ENCODE measurements at places on chromosomes 13 and 19.

DNA sequence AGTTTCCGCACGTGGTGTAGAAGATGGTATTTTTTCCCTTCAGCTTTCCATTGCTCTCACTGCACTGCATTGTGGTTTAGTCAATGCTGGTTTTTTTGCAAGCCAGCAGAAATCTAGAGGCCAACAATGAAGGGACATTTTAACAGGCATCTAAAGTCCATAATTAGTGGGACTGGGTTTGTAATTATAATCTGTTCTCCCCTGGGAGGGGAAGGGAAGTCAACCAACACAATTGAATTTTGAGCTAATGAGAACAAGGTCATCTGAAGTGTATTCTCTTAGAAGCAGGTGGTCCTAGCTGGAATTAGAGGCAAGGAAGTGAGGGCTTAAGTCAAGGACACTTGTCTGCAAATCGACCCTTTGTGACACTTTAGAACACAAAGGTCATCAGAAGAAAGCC is 156.4 kb downstream of the MYO16 start:
- no peak for DNase-seq

- no peak for DNase-seq
These were observed 1052.2 kb upstream of the SPRY2 start for GRCh38 chr13:81393110-81393509.

DNA sequence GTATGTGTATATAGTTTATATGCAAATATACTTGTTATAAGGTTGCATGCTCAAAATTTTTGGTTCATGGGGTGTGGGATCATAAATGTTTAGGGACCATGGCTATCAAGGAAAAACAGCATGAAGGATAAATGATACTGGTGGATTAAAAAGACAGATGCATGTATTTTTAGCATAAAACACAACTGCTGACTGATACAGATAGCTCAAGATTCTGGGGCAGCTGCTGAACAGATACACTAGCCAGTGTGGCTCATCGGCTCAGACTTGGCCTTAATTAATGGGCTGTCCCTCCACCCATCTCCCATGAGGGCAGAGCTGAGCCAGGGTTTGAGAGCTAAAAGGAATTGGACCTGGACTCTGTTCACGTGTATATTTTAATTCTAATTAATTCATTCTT is 11.4 kb downstream of the ALOX5AP start:
- no peak for DNase-seq

GRCh38 chr19:18119013-18119716 is 21.6 kb downstream of the MAST3 start:
- DNase-seq: no peak

DNA sequence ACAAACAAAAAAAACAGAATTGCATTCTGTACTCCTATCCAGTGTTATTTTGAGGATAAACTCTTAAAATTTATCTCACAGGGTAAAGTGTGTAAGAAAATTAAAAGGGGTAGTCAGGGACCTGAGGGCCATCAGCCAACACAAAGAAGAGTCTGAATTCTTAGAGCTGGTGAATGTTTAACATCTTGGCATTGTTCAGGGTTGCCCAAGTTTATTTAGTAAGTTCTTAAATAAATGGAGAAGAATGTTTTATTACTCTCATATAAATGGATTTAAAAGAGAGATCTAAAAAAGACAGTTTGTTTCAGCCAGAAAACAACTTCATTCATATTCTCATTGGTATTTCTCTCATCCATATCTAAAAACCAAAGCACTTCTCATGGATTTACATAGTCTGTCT is 171.7 kb downstream of the LACC1 start:
- no peak for DNase-seq

- DNase-seq: no peak
These were observed 17.4 kb upstream of the IPO5 start for GRCh38 chr13:97936036-97936435.

DNA sequence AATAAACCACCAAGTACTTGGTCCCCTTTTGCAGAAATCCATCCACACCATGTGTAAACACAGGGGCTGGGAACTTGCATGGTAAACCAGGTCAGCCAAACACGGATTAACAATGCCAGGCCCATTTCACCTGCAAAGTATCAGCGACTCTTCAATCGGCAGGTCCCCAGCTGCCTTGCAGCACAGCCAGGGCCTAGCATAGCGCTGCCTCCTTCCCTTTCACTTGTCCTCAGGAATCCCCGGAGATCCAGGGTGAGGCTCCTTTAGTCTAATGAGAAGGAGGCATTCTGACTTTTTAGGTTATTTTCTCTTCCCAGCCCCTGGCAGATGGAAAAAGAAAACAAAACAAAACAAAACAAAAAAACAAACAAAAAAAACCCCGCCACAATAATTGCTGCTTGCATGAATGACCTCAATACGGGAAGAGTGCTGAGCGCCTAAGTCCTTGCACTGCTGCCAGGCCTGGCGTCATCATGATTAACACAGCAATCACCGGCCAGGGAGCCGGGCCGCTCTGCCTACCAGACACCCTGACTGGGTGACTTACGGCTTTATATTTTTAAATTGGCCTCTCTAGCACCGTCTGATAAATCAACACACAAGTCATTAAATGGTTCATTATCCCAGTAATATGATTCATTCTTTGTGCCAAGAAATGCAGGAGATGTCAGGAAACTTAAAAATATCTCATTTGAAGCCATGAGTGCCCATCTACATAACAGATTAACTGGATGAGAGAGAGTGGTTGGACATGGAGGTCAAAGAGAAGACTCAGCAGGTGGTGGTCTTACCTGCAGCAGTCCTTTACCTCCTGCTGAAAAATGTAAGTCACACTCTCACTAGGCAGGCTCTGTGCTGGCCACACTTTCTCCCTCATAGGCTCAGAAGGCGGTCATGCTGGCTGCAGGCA is 692.7 kb downstream of the UQCRFS1 start:
- no peak for DNase-seq

GRCh38 chr13:47426126-47426849 is 529.4 kb upstream of the HTR2A start:
- no peak for DNase-seq

DNA sequence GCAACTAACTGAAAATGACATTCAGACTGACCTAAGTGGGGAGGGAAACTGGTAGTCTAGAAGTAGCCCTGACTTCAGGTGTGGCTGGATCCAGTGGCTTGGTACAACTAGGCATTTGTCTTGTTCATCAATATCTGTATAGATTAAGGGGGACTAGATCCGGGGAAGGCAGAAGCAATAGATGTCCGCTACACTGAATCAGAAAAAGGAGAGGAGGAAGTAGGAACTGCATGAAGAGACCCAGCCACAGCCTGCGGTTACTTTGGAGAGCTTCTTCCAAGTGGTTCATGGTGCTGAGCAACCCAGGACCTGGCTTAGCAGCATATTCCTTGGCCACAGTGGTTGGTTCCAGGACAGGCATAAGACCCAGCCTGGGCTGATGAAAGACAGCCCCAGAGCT is 9.9 kb upstream of the PRODH2 start:
- no peak for DNase-seq

DNA sequence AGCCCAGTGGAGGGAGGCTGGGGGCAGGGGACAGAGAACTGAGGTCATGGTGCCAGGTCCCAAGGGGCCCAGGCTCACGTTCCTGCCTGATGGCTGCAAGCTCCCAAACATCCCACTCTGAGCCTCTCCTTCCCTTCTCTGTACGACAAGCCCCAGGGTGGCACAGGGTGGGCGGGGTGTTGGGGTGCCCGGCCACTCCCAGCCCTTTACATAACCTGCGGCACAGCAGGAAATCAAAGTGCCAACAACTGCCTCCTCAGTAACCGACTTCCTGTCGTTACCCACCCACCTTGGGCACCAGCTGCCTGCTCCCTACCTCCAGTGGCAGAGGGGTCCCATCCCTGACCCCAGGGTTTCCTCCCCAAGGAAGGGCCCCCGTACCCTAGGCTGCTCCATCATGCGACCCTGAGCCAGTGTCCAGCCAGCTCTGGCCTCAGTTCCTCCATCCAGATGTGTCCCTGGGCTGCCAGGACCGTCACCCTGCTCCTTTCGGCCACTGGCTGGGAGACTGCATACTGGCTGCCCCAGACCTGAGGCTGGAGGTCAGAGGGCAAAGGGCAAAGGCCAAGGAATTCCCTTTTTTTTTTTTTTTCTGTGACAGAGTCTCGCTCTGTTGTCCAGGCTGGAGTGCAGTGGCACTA is 27.7 kb upstream of the NFIC start:
- no peak for DNase-seq

- DNase-seq: peak; percentile 94
These were observed at the start of gene ZNF93 for GRCh38 chr19:19900729-19901444. Gene ZNF93, plus strand, starts transcription at chr19:19900946. Its CDS starts 143 bp downstream, at chr19:19901089.

DNA sequence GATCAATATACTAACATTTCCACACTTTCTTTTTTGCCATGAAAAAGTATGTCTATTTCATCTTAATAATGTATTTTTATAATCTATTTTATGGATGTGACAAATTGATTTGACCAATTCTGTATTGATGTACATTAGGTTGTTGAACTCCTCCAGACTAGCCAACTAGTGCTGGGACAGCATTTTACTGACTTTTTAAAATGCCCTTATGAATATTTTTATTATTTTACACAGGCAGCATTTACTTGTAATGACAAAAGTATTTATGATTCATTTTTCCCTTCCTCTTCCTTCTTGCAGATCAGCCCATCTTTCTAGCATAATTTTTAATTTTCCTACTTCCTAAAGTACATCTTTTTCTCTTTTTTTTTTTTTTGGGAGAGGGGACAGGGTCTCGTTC is 918 bp upstream of the FUZ start:
- no peak for DNase-seq

DNA sequence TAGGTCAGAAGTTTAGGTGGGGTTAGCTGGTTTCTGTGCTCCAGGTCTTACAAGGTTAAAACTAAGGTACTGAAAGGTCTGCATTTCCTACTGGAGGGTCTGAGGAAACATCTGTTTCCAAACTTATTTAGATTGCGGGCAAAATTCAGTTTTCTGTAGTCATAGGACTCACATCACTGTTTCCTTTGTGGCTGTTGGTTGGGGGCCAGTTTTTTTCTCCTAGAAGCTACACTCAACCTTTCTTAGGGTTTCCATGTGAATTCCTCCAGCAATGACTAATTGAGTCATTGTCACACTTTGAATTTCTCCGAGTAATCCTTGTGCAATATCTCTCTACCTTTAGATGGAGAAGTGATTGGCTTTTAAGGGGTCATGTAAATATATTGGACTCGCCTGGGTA is 773.4 kb upstream of the SLITRK1 start:
- DNase-seq: no peak

GRCh38 chr13:46866150-46866549 is 30.7 kb downstream of the HTR2A start:
- DNase-seq: no peak

- DNase-seq: no peak
These were observed 2.5 kb downstream of the ZNF556 start for GRCh38 chr19:2869618-2870017.

GRCh38 chr19:55247621-55248099 is 11.2 kb downstream of the PPP6R1 start:
- DNase-seq: no peak

DNA sequence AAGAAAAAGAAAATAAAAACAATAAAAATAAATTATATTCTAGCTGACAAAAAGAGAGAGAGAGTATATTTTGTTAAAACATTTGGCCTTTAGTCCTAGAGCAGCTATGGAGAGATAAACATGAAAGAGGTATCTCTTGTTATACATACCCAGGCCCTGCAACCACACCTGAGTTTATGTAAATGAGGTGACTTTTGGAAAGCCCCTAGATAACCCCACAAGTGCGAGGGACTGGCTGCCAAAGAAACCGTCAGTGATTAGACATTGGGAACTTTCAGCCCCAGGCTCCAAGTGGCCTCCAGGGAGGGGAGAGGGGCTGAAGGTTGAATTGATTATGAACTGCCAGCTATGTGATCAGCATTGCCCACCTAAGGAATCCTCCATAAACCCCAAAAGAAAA is 2.1 kb upstream of the NLRP7 start:
- DNase-seq: no peak

- DNase-seq: no peak
These were observed 2861.4 kb upstream of the PCDH20 start for GRCh38 chr13:64277097-64277496.

Measured in DMS79 treated with DMSO at 0.1 percent for 48 hours (cell line).